Stimulated activated CD4-positive, alpha-beta T cell treated with anti-CD3 and anti-CD28 coated beads, TNF-alpha, amount 100 ng/mL, for 48 hours (primary cell): ENCODE measurements at places on chromosomes 16 and 17.

- DNase-seq: no peak
These were observed 932 bp upstream of the NFE2L1 start for GRCh38 chr17:48047113-48047740.

GRCh38 chr17:60293580-60294335, 98.2 kb downstream of the USP32 start:
- DNase-seq: no peak

GRCh38 chr16:4087099-4087885, 28.9 kb downstream of the ADCY9 start:
- no peak for DNase-seq

DNA sequence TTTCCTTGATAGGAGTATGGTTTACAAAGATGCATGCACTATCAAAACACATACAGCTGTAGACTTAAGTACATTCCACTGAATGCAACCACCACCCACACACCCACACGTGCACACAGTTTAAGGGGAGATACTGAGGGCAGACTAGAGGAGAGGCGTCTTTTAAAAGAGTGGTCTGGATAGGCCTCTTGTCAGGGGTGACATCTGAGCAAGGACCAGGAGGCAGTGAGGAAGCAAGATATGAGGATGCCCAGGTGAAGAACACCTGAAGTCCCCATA, 12.6 kb downstream of the MPHOSPH6 start:
- no peak for DNase-seq

DNA sequence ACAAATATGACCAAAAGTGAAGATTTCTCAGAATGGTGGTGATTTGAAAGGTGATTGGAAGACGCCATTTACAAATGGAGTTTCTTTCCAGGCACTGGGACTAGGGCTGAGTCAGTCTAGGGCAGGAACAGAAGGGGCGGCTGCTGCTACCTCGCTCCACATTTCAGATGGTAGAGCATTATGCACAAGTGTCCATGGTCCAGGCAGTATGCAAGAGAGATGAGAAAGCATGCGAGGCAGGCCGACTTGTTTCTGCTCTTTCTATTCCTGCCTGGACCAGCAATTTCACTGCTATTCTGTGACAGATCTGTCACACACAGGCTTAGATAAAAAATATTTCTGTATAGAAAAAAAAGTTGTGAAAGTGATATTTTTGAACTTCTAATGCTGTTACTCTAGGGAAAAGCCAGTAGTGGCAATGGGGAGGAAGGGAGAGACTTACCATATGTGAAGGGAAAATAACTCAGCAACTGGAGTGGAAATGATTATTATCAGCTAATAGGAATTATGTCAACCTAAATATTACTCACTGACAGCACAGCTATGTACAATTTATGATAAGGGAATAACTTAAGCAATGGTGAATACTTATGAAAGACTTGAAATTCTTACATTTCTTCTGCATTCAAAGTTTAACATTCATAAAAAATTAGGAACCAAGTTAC, 134.7 kb upstream of the NETO2 start:
- no peak for DNase-seq
